ENCODE measurements at places on chromosomes 5 and 9. TPM values are rescaled to one million over a fixed set of nuclear protein-coding genes. Genes with fewer than 3 reads are reported as not detected.

PRDM9 gene
- total RNA-seq: not detected

PPP3R2 gene
- total RNA-seq: not detected

SLIT3 gene
- 6.3 TPM for total RNA-seq

TMED9 gene
- 310 TPM for total RNA-seq

OLFM1 gene
- total RNA-seq: 37.1 TPM

DUSP1 gene
- total RNA-seq: 99.2 TPM

PRUNE2 gene
- total RNA-seq: 24.2 TPM

SLC34A3 gene
- not detected for total RNA-seq

LECT2 gene
- total RNA-seq: not detected

ANKRD18A gene
- 0.07 TPM for total RNA-seq

PLAC8L1 gene
- total RNA-seq: not detected

FBP1 gene
- total RNA-seq: 0.96 TPM

GPR151 gene
- not detected for total RNA-seq

- peak; percentile 38 for DNase-seq
Measured at GRCh38 chr9:115015018-115015635, 84.7 kb upstream of the TNFSF8 start.

DNA sequence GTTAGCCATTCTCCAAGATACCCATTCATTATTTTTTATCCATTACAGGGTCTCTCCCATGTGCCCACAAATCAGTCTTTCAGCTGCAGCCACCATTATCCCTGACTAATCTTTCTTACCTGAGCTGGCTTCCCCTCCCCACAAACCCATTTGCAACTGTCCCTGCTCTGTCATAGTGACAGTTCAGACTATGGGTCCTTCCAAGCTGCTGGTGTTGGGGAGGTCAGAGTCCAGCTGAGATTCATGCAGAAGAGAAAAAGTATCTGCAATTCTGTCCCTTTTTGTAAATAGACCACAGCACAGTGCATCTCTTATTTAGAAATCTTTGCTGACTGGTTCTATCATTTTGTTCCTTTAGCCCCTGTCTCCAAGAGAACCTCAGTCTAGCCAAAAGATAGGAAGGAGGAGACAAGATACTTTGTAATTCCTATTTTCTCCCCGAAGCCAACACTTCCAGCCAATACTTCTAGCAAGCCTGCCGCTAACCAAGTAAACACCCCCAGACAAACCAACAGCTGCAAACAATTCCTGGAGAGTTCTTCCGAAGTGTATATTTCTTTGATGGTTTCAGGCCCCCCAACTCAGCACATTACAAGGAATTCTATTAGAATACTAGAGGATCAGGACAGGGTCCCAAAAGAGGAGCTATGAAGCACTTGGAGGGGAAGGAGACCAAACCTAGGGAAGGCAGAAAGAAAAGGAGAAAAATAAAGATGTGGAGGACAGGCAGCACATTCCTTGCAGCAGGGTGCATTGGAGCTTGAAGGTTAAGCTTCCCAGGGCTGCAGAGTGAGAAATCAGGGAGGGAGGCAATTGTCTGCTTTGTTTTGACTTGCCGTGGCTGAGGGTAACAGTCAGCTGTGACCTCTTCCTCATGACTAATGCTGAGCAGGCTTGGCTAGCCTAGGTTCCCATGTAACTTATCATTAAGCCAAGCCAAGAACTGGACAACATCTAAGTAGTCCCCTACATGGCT is 148.5 kb downstream of the SGCD start:
- peak; percentile 84 for DNase-seq

DNA sequence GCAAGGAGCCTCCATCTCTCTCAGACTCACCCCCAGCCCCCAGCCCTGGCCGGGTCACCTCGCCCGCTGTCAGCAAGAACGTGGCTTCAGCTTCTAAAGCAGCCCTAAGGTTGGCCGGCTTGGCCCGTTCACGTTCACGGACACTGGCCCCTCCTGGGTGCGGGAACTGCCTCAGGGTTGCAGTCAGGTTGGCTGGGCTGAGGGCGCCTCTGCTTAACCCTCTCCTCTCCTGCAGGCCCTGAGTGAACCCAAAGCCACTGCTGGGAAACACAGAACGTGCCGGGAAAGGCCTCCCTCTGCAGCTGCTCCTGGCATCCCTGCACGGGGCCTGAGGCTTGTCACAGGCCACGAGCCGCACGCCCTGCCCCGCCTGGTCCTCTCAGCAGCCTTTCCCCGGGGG is 40.1 kb upstream of the UBAC1 start:
- DNase-seq: no peak

- no peak for DNase-seq
Measured at GRCh38 chr9:93093877-93094657, 1.9 kb upstream of the CARD19 start.

- no peak for DNase-seq
Measured at GRCh38 chr9:4829969-4830368, 37.2 kb downstream of the RCL1 start.

DNA sequence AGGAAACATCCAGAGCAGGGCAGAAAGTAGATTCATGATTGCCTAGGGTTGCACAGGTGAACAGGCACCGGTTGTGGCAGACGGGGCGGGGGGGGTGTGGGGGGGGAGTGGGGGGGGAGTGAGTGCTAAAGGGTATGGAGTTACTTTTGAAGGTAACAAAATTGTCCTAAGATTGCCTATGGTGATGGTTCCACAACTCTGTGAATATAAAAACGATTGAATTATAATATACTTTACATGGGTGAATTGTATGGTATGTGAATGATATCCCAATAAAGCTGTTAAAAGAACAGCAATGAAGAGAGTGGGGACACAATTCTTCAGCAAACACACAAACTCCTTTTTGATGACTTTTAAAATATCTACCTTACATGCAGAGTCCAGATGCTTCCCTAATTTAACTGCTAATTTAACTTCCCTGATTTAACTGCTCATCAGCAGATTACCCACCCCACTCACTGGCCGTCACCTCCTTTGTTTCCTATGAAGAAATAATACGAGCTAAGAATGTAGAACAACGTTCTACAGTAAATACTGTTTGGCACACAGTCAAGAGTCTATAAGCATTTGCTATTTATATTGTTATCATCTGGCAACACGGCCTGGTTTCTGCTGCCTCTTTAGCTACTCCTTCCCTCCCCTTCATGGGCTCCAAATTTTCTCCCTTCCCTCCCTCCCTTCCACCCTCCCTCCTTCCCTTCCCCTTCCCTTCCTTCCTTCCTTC is 83.5 kb downstream of the PTCH1 start:
- DNase-seq: no peak

DNA sequence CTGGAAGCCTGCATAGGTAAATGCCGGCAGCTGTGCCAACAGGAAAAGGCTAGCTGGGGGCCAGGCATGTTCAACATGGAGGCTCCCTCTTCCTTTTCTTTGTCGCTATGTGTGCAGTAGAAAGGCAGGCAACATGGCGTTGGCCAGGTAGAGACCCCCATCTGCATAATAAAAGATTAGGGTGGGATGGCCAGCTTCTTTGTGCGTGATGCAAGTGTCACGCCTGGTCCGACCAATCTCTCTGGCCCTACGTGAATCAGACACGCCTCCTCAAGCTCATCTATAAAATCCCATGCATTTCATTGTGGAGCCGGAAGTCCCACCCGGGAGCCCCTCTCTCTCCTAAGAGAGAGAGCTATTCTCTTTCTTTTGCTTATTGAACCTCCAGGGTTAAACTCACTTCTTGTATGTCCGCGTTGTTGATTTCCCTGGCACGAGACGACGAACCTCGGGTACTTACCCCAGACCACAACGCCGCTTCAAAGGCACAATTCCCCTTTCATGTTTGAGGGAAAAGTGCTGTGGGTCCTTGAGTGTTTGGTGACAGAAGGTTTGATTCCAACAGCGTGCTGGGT is 25.0 kb upstream of the C5orf47 start:
- DNase-seq: peak; percentile 18

DNA sequence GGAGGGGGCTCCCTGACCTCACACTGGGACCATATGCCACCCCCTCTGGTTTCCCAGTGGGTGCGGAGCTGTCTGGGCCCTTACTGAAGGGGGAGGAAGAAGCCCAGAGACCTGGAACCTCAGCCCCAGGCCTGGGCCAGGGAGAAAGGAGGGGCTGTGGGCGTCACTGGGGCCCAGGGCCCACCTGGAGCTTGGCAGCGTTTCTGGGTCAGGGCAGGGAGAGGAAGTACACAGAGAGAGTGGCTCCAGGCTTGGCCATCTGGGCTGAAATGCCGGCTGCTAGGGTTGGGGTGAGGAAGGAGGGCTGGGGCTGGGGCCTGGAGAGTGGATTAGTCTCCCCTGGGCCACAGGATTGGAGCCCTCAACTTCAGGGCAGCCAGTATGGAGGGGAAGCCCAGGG is 6.4 kb upstream of the DAB2IP start:
- DNase-seq: peak; percentile 51

DNA sequence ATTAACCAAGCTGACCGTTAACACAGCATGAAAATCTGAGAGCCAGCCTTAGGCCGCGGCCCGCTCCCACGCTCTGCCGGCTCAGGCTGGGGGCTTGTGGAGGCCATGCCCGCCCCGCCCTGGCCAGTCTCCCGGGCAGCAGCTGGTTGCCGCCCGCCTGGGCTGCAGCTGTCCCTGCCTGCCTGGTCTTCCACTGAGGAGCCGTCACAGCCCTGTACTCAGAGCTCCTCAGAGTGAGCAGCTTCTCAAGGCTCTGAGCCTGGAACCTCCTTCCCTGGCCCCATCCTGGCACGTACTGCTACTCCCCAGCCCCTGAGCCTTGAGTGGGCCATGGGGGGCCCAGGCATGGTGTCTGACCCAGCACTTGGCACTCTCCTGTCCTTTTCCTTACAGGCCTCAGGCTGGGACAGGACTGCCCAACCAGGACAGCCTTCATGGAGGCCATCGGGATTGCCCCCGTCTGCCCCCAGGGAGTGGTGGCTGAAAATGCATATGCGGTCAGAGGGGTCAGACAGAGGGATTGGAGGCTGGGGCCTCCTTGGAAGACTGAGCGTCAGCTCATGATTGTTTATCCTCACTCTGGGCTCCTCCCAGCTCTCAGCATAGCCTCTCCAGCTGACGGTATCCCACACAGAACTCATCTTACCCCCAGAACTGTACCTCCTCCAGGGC is 11.9 kb downstream of the FGFR4 start:
- peak; percentile 96 for DNase-seq

DNA sequence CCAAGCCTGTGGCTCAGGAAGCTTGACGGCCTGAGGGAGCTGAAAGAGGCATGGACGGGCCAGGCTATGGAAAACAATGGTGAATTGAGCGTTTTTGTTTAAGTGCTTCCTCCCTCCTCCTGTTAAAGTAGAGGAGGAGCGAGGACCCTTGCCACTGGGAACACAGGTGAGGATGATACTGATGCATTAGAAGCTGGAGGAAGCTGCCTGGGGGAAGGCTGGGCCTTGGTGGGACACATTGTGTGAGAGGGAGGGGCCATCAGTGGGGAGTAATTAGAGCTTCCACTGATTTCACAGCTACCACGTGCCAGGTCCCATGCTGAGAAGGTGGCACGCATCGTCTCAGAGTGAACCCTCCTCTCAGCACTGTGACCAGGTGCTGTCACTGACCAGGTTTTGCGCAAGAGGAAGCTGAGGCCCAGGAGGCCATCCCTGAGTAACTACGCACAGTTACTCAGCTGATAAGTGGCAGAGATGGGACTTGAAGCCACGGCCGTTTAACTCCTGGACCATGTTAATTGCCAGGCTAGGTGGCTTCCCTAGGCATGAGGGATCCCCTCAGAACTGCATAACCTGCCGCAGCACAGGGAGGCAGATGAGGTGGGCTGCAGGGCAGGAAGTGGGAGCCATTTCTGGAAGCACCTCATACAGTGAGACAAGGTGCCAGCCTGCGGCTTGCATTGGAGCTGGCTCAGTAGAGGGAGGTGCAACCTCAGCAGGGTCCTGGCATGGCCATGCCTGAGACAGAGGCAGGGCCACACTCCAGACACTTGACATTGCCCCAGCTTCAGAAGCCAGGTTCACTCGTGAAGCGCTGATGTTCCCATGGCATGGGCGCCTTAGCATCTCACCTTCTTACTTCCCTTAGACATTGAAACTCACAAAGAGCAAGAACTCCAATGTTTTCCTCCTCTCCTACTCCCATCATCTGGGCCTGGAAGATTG is 195.3 kb upstream of the MVB12B start:
- DNase-seq: no peak

- DNase-seq: peak; percentile 29
Measured at GRCh38 chr5:75601996-75602395, 9.3 kb upstream of the ANKDD1B start.

- no peak for DNase-seq
Measured at GRCh38 chr5:173490681-173491080, 125.8 kb downstream of the BOD1 start.

DNA sequence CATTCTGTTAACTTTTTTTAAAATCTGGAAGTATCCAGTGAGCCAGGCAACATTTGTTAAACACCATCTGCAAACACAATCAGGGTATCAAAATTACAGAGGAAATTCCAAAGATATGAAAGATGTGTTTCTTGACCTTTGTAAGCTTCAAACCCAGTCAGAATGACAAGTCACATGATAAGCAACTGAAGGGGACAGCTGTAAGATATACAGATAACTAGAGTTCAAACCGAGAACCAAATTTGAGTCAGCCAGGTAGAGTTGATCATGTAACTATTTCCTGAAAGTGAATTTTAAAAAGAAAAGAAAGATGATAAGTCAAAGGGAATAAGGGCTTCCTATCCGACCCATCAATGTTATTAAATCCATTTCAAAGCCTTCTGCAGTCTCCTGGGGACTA is 196.2 kb downstream of the DEPDC1B start:
- no peak for DNase-seq

GRCh38 chr5:178077751-178078150 is 35.6 kb upstream of the N4BP3 start:
- no peak for DNase-seq

DNA sequence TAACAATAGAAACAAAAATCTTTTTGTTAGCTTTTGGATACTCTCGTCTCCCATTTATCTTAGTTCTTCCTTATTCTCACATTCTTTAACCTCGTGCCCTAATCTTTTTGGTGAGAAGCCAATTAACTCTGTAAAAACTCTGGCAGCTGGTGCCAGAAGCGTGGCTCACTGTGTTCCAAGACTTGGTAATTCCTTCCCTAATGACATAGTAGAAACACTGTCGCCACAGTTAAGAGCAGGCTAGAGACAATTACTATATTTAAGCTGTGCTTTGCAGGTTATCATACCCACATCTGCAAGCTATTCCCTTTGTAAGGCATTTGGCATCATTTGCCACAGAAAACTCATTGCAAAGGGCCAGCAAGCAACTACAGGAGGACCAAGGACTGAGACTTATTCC is 160.9 kb upstream of the PIK3R1 start:
- no peak for DNase-seq

- DNase-seq: no peak
Measured at GRCh38 chr5:32230356-32231099, 56.4 kb upstream of the GOLPH3 start.

DNA sequence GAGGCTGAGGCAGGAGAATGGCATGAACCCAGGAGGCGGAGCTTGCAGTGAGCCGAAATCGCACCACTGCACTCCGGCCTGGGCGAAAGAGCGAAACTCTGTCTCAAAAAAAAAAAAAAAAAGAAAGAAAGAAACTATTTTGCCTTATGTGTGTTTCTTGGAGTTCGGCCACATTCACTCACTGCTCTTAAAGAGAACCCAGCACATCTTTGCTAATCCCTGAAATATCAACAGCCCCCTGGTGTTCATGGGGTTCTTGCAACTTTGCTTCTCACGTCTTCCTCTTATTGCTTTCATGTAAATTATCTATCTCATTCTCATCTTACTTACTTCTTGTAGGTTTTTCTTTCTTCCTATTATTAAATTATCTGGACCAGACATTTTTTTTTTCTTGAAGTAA is 126.3 kb upstream of the ASTN2 start:
- no peak for DNase-seq
